ENCODE measurements at places on chromosomes 16 and 17. TPM values are rescaled to one million over a fixed set of nuclear protein-coding genes. Genes with fewer than 3 reads are reported as not detected.

ARL5C gene
- not detected for polyA plus RNA-seq

DNA sequence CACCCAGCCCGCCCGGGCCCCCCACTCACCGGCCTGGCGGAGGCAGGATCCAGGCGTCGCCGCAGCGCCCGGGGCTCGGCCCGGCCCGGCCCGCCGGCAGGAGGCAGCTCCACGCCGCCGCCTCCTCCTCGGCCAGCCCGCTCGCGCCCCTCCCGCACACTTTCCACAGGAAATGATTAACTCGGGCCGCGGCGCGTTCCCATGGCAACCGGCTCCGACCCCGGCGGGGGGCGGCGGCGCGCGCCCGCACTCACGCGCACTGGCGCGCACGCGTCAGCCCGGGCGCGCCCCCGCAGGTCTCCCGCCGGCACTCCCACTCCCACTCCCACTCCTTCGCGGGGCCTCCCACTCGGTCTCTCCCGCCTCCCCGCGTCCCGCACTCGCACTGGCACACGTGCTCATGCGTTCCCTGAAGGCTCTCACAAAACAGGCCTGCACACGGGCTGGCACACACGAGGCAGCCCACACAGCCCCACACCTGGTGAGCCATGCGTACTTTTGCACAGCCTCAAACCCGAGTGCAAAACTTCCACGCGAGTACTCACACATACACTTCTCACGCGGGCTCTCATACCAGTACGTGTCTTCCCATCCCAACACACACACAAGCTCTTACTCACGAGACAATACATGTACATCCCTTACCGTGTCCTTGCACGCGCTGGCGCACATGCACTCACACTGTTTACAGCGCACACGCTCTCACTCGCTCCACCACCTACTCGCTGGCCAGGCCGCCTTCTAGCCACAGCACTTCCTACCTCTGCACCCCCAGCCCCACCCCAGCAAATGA is at the start of gene KIFC3:
Gene KIFC3 (minus strand): TSS at position 151 of the 793 bp plus-strand sequence. CDS start 4,248 bp downstream, outside the sequence.
- peak; percentile 71 for DNase-seq

KRT25 gene
- 0.04 TPM for polyA plus RNA-seq

GRCh38 chr16:53821957-53822625 is 118.1 kb downstream of the FTO start:
- no peak for DNase-seq

OR1E1 gene
- polyA plus RNA-seq = not detected

ABCA9 gene
- 2.5 TPM for polyA plus RNA-seq
